ENCODE measurements at places on chromosomes 4 and X.

GRCh38 chr4:159185591-159186023, 82.7 kb downstream of the RAPGEF2 start:
- DNase-seq: no peak

GRCh38 chr4:113131136-113131535, 81.7 kb downstream of the ANK2 start:
- DNase-seq: peak; percentile 75

DNA sequence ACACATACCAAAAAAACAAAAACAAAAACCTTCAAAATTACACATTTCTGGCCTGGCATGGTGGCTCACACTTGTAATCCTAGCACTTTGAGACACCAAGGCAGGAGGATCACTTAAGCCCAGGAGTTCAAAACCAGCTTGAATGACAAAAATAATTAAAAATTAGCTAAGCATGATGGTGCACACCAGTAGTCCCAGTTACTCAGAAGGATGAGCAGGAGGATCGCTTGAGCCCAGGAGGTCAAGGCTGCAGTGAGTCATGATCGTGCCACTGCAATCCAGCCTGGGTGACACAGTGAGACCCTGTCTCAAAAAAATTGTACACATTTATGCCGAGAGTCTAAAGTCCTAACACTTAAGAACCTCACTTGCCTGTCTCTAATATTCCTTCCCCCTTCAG, 18.3 kb downstream of the SLC39A8 start:
- no peak for DNase-seq

DNA sequence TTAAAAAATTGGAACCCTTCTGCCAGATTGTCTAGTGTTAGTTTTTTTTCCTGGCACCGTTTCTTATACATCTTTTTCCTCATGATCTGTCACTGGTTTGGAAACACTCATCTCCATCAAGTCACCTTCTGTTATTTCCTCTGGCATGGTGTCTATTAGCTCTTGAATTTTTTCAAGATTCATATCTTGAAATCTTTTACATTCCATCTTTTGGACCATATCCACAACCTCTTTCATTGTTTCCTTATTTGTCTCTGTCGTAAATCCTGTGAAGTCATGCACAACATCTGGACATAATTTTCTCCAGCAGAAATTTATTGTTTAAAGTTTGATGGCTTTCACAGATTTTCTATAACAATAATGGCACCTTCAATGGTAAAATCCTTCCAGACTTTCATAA, 10.2 kb upstream of the TMEM185A start:
- DNase-seq: no peak

- no peak for DNase-seq
Measured at GRCh38 chr4:104447294-104447693, 47.4 kb downstream of the CXXC4 start.

- no peak for DNase-seq
Measured at GRCh38 chr4:148239494-148239985, 202.7 kb downstream of the NR3C2 start.

DNA sequence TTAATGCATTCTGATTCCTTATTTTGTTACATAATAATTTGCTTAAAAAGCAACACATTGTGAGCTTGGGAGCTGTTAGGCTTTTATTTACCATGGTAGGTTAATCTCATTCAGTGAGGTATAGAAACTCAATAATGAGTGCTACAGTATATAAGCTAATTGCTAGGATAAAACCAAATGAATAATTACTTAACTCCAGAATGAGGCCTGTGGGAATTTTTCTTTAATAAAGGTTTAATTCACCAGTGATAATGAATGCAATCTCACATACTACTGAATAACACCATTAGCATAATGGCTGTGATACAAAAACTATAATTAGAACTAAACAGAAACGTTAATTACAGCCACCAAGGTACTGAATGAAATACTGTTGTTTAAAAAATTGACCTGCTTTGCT, 326.3 kb downstream of the IQCM start:
- DNase-seq: no peak

- DNase-seq: no peak
Measured at GRCh38 chr4:47334652-47335051, 128.8 kb downstream of the COMMD8 start.

DNA sequence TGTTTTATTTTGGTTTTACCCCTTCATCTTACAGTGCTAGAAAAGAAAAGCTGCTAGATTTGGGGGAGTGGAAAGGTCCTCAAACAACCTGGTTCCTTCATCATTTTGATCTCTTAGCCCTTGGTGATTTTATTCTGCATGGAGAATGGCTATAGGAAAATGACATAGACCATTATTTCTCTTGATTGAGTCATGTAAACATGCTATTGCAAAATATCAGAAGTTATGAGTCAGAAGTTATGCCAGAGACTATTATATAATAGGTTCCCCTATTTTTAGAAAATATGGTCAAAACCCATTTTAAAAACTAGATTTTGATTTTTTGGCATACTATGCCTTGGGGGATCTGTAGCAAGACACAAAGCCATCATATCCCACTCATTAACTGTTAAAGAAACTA, 83.7 kb upstream of the FAM9C start:
- peak; percentile 2 for DNase-seq

DNA sequence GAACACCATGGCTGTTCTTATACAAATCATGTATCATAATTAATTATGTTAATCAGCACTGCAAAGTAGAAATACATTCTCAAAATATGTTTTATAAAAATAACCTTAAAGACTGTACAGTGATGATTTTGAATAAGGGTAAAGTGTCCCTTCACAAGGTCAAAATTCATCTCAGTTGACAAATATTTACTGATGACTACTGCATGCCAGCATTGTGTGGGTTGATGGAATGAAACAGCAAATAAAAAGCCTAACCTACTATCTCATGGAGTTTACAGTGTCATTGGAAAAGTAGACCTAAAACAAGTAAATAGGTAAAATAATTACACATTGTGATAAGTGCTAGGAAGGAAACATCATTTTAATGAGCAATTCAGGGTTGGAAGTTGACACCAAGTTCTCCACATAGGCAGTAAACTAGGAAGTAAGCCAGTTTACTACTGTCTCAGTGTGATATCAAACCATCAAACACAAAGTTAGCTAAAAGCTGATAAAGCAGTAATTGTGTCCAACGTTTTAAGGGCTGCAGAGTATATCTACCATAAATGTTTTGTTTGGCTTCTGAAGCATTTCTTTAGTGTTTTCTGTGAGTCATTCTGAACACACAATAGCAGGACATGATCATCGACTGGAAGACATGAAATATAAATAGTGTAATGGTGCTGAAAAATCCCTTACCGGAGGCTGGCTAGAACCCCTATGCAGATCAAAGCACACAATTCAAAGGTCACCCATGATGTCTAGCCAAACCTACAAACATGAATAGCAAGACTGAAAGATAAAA, 221.8 kb downstream of the DACH2 start:
- DNase-seq: no peak

DNA sequence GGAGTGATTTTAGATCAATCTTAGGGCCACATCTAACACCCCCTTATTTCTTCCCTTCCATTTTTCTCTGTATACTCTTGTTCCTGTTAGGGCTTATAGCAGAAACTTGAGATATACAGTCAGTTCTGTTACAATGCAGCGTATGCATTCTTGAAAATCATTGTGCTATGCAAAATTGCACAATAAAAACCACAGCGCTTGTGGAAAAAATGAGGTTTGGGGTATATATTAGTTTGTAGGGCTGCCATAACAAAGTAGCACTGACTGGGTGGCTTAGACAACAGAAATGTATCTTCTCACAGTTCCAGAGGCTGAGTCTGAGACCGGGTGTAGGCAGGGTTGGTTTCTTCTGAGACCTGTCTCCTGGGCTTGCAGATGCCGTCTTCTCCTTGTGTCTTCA, 59.0 kb downstream of the WWC2 start:
- DNase-seq: no peak

GRCh38 chr4:95061220-95061619, 303.5 kb downstream of the BMPR1B start:
- no peak for DNase-seq

GRCh38 chr4:113080050-113080449, 30.6 kb downstream of the ANK2 start:
- DNase-seq: no peak
